ENCODE measurements at places on chromosomes 13 and 19.

- no peak for DNase-seq
Measured at GRCh38 chr19:20067943-20068342, 9.9 kb upstream of the ZNF90 start.

DNA sequence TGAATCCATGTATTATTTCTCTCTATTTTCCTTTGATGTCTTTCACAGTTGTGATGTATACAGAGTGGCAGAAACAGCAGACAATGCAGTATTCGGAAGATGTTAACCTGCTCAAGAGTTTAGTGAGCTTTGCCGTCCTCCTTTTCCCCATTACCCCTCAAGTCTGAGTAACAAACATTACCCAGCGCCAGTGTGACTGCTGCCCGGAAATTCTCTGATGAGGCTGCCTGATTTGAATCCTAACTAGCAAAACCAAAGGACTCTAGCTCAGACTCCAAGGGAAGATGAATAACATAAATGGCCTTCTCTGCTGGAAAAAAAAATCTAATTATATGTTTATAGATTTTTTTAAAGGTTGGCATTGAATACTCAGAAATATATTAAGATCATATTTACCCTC lies 247.3 kb upstream of the SOX21 start:
- no peak for DNase-seq

DNA sequence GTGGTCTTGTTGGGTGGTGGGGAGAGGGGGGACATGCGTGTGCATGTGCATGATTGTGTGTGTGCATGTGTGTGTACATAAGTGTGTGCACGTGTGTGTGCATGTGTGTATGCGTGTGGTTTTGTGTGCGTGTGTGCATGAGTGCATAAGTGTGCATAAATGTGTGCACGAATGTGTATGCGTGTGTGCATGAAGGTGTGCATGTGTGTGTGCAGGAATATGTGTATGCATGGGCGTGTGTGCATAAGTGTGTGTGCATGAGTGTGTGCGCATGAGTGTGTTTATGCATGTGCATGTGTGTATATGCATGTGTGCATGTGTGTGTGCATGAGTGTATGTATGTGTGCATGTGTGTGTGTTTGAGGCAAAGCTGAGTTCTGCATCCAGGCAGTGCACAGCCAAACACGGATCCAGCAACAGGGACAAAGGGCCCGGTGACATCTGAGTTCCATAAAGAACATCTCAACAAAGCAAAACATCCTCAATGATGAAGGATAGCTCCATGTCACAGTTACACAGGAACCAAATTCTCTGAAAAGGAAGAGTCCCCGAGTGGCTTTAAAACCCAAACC lies 86.0 kb upstream of the FARP1 start:
- no peak for DNase-seq

GRCh38 chr19:11848594-11849469 lies at the start of gene ZNF439:
ZNF439 (plus strand) TSS chr19:11848726; CDS start chr19:11848868, 142 bp downstream.
- peak; percentile 62 for DNase-seq

GRCh38 chr13:55000043-55000442 lies 1971.4 kb downstream of the OLFM4 start:
- DNase-seq = no peak

- no peak for DNase-seq
Measured at GRCh38 chr13:25619897-25620296, 248.1 kb downstream of the ATP8A2 start.

DNA sequence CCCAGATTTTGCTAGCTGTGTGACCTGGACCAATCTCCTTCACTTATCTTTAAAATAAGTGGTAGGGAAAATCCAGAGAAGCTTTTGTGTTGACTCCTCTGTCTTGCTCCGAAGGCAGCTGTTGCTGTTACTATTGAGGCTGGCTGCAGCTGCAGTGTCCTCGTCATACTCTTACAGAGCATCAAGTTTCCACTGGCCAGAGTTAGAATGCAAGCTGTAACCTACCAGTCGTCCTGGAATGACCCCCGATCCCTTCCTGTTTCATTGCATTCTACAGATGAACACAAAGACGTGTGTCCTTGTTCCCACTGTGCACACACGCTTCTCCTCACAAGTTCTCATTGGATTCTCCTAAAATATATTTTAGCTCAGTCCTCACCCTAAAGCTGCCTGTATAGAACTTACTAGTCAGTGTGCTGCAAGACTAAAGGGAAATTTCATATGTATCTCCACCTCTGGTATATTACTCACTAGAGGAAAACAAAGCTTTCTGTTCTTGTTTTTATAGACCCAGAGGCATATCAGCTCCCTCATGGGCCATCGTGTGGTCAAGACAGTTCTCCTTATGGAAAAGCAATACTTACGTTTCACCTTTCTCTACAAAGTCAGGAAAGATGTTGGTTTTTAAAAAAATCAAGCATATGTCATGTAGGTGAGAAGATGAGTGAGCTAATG lies 589.8 kb downstream of the LMO7 start:
- no peak for DNase-seq

DNA sequence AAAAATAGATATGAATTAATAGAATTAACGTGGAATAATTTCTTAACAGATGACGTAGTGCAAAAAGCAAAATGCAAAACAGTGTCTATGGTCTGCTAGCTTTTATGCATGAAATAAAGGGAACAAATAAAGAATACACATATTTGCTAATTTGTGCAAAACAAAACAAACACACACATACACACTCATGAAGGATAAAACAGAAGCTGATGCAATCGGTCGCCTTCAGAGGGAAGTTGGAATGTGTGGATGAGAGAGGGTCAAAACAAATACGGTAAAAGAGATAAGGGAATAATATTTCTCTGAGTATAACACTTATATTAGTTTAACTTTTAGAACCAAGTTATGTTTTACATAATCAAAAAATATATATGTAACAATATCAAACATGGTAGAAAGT lies 1160.9 kb upstream of the PCDH9 start:
- DNase-seq = no peak

DNA sequence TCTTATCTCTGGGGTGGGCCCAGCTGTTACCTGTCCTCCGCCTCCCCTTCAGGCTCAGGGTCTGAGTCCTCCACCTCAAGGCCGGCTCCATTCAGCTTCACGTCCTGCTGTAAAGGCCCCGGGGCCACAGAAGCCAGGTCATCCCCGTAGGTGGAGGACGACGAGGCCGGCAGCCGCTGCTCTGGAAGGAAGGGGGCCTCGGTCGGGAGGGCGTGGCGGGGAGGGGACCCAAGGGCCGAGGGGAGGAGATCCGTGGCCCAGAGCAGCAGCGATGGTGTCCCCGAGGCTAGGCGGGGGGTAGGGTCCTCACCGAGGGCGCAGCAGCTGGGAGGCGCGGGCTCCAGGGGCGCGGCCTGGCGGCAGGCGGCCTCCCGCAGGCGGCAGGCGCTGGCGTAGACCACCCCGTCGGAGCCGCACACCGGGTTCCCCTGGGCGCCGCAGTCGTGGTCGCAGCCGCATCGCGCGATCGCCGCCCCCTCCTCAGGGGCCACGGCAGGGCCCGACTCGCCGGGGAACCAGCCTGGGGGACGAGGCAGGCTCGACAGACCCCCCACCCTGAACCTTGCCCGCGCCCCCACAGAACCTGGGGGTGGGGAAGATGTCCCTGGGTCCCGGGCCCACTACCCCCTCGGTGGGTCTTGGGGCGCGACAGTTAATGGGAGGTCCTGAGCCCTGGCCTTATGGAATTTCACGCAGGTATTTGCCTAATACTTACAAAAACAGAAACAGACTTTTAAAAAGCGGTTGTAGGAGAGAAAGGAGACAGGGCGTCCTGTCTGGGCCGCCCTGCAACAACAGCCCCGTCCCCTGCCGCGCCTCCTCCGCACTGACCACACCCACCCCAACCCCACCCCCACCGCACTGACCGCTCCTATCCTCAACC lies 7.6 kb downstream of the F2RL3 start:
- no peak for DNase-seq

DNA sequence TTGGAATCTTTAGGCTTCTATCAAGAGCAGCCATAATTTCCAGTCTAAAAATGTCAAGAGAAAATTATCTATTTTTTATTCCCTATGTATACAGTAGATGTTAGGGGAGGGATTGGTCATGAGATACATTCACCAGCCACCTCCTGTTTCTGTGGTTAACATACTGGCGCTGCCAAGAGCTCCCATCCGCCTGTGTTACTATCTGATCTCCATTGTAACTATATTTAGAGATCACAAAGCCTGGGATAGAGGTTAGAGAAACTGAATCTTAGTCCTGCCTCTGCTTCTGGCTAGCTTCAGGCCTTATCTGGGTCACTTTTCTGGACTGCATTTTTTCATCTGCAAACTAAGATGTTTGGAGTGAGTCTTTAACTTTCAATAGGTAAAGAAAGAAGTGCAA lies 46.3 kb downstream of the POLR1D start:
- no peak for DNase-seq

- no peak for DNase-seq
Measured at GRCh38 chr13:111482126-111482525, 161.7 kb downstream of the TEX29 start.

DNA sequence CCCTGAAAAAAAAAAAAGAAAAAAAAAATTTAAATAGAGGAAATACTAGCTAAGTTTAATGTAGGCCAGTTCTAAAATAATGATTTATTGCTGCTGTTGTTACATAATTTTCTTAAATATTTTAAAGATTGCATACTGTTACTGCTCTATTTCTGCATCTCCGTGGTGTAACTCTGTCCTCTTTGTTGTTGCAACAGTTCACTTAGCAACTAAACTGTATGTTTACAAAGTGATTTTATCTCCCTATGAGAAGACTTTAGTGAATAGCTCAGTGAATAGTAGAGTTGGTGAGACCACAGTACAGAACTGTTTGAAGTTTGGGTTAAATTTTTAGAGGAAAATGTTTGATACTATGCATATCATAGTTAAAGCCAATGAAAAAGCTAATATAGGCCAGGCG lies 19.4 kb downstream of the BRCA2 start:
- no peak for DNase-seq

DNA sequence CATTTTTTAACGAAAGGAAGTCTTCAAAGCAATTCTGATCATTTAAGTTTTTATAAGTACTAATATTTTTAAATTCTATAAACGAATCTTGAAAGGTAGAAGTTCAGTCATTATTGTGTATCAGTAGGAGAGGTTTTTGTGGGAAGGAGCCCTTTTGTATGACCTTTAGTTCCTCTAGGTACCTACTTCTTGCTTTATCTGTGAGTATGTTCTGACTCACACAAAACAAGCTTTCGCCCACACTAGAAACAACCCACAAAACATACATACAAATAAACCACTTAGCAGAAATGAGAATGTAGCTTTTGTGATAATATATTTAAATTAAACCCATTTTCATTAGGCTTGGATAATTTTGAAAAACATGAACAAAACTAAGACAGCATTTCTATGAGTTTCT lies 27.8 kb downstream of the ERCC5 start:
- DNase-seq = no peak

GRCh38 chr13:97124915-97125809 lies 97.0 kb upstream of the MBNL2 start:
- DNase-seq = no peak

DNA sequence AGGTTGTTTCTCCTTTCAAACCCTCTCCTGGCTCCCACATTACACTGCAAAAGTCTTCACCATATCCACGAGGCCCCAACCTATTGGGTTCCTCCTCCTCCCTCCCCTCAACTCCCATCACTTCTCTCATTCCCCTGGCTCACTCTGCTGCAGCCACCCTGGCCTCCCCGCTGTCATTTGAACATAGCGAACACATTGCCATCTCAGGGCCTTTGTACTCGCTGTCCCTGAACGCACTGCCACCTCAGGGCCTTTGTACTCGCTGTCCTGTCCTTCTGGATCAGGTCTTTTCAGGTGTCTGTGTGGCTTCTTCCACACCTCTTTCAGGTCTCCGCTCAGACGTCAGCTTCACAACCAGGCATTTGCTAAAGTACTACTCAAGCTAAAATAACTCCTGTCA lies 1.7 kb downstream of the CCDC61 start:
- DNase-seq = no peak

DNA sequence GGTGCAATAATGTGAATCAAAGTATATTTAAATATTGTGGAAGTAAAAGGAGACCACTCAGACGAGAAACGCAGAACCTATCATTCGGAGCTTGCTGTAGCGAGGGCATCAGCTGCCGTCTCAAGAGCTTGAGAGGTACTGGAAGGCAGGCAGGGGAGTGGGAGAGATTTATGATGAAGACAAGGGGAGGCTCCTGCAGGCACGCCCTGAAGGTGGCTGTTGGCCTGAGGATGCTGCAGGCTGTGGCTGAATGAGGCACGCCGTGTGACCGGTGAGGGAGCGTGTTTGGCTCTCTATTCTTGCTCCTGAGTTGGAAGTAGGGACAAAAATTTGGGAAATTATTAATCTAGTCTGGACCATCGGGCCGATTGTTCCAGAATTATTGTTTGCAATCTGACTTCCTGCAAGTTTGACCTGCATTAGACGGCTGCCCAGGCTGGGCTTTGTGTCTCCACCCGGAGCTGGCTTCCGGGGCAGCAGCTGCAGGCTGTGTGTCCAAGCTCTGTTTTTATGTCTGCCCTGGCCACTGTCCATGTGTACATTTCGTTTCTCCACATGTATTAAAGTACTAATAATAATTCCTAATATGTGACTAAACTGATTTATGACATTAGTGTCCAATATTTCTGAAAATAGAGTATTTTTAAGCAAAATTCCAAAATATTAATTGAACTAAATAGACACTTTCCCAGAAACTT lies 91.1 kb upstream of the ANKRD10 start:
- no peak for DNase-seq

- no peak for DNase-seq
Measured at GRCh38 chr13:62119739-62120700, 704.4 kb upstream of the PCDH20 start.

DNA sequence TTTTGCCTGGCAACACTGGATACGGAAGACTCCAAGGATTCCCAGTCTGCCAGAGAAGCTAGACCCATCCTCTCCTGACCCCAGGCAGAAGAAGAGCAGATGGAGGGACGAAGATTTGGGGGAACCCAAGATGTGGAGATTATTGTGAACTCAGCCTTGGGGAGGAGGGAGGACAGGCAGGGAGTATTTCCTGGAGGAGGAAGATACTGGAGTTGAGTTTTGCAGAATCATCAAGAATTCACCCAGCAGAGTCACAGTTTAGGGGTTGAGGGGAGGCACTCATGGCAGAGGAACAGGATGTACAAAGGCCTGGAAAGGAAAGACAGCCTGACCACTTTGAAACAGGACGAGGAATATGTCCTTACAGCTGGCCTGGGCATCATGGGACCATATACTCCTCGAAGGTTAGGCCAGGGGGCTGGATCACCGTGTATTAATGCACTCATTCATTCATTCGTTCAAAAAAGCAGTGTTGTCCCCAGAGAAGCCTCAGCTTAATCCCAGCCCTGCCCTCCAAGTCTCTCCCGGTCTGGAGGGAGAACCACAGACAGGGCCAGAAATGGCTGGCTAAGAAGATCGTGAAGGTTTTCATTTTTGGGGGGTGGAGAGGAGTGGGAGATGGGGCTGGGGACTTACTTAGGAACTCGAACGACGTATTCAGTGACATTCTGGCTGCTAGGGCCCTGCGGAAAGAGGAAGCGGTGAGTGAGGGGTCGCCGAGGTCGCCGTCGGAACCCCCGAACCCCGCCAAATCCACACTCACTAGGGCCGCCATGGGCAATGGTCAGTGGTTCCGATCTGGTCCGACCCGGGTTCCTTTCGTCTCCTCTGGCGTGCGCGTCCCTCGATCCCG lies 517 bp downstream of the GTF2F1 start:
- DNase-seq = no peak

Measured in stimulated activated CD4-positive, alpha-beta T cell treated with anti-CD3 and anti-CD28 coated beads, Interleukin-1b, Interleukin-23, amount 100 ng/mL, for 1 hour (primary cell).